ENCODE measurements at places on chromosomes 3 and 15.

- no peak for DNase-seq
These were observed 143.1 kb downstream of the MYLK start for GRCh38 chr3:123741041-123741511.

GRCh38 chr3:157837336-157837735 lies 268.9 kb downstream of the SHOX2 start:
- DNase-seq, result no peak

DNA sequence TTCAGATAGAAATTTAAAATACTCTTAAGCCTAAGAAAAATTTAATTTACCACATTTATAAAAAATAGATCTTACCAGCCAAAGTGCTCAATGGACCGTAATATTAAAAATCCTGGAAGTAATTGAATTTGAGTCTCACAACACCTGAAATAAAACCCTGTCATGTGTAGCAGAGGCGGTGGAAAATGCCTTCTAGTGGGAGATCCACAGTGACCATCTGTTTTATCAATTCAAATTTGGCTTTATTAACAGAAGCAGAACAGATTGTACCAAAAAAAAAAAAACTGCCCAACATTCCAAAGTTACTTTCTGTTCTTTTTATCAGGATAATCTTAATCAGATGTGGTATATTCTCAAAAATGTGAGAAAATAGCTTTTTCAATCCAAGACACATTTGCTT lies 71.7 kb downstream of the DMXL2 start:
- DNase-seq, result no peak

GRCh38 chr3:98581474-98581873 lies 11.9 kb downstream of the CPOX start:
- no peak for DNase-seq

DNA sequence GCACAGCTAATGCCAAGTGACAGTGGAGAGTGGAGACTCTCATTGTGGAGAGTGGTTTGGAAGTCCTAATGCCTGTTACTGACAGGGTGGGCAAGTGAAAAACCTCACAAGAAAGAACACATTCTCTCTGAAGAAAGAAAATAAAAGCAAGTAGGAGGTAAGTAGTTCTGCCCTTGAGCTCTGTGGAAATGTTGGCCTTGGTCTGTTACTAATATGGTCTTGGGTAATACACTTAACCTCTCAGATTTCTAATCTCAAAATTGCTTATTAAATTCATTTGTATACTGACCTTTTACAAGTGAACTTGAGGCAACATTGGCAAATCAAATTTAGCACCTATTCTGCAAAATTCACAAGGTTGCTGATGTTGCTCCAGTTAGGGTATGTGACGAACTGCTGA lies 291.6 kb upstream of the CBLB start:
- no peak for DNase-seq

GRCh38 chr15:97425596-97425995 lies 534.9 kb upstream of the ARRDC4 start:
- DNase-seq, result no peak

GRCh38 chr15:66820481-66821176 lies 118.6 kb downstream of the SMAD6 start:
- no peak for DNase-seq

DNA sequence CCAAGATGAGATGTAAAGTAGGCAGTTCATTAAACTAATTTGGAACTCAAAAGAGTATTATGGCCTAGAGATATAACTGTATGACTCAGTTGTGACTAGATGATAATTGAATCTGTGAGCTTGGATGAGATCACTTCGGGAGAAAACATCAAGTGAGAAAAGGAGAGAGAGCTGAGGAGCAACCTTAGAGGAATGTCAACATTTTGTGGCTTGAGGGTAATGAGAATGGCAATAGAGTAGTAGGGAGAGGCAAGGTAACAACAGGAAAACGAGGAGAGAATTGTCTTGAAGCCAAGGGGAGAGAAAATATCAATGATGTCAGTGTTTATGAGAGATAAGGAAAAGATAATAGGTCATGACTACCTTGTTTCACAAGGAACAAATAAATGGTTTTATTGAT lies 580.2 kb downstream of the NLGN1 start:
- DNase-seq, result no peak

DNA sequence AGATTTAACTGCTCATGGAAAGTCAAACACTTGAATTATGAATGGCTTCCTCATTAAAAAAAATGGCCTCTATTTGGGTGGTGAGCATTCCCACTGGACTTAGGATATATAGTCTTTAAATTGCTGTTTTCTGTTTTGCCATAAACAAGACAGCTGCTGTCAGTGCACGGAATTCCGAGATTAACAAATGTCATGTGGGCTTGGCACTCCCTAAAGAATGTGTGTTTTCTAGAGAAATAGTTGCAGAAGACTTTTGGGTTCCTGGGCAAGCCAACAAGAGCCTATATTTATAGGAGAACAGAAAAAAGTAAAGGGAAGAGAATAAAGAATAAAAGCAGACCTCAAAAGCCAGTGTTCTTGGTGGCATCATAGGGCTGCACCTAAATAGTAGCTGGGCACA lies 13.6 kb upstream of the TFG start:
- no peak for DNase-seq

- DNase-seq, result no peak
These were observed 49.7 kb upstream of the MYZAP start for GRCh38 chr15:57541805-57542504.

DNA sequence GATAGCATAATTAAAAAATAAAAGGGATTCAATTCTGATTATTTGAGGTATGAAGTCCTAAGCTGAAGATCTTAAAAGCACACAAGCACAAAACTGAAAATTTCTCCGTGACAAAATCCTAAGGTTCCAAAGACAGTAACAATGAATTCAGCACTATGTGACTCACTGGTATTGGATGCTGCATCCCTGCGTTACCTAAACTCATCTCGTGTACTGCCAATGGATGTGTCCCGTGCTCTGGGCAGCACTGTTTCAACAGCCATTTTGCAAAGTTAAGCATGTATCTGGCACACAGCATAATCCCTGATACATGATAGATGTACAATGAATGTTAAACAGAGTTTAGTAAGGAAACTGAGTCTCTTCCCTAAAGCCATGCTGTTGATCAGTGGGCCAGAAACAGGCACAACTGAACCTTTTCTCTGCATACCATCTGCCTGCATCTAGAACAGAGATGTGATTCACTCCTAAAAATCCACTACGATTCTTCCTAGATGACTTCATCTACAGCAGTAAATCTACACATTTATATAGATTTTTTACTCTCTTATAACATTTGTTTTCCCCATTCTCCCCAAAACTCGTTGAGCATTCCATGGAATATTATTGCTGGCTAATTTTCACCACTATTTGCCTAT lies 14.3 kb downstream of the SUCLG2 start:
- no peak for DNase-seq

DNA sequence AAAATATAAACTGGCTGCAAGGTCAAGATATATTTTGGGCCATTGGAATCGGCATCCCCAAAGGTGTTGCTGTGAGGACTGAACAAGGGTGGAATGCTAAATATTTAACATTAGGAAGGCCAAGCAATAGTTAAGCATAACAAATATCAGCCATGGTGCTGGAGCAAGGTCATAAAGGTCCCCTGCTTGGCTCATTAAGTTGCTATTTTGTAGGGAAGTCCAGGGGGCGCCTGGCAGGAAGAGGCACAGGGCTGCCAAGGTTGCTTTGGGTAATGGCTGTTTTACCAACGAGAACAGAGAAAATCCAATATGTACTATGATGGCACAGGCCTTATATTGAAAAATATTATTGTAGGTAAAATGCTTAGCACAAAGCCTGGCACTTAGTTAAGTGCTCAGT lies 62.2 kb downstream of the SLC15A2 start:
- DNase-seq, result no peak

- DNase-seq, result no peak
These were observed 70.9 kb downstream of the IGF1R start for GRCh38 chr15:98719137-98719740.

- no peak for DNase-seq
These were observed 71.0 kb downstream of the SOX14 start for GRCh38 chr3:137835096-137835495.

- no peak for DNase-seq
These were observed 774 bp upstream of the CNOT10 start for GRCh38 chr3:32684029-32684799.

DNA sequence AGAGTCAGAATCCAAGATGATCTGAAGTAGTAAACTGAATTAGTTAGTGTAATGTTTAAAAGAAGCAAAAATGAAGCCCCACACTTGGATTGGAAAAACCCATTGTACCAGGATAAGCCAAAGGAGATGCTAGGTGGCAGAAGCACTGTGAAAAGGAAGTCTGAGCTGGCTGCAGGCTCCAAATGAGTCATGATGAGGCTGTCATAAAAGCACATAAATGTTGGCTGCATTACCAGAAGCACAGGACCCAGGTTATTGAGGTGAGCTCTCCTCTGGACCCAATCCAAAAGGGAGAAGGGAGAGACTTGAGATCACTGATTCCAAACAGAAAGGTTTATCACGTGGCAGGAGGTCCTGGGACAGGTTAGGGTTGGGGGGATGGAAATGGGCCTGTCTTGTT lies 3.2 kb upstream of the ACAN start:
- no peak for DNase-seq

DNA sequence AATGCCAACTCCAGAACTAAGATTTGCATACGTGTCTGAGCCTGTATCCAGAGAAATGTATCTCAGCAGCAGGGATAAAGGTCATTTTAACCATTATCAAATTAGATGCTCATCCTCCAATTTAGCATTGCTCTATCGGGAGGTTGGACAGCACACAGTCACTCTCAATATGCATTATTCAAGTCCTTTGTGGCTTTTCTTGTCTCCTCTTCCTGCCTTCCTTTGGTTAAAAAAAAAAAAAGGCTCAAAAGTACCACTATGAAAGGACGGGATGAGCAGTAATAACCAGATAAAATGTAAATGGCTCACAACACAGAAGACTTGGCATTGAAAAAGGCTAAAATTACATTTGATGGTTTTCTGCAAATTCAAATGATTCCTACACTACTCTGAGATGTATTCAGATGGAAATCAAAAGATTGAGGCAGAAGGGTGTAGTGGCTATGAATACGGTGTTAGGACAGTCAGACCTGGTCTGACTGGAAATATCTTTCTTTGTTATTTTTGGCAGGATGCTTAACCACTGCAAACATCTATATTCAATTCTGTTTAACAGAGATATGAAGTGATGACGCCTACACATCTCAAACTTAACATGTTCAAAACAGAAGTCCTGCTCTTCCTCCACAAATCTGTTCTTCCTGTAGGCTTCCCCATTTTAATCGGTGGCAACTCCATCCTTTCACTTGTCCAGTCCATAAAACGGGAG lies 109.6 kb downstream of the ADAMTS9 start:
- DNase-seq, result no peak

DNA sequence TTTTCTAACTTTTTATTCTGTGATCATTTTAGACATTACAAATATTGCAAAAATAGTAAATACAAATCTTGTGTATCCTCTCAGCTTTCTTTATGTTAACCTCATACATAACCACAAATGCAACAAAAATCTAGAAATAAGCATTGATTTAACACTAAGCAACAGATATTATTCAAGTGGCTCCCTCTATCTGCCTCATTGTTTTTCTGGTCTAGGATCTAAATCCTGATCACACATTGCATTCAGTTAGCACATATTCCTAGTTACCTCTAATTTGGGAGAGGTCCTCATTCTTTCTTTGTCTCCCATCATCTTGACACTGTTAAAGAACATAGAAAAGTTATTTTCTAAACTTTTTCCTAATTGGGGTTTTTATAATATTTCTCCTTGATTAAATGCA lies 1126.0 kb downstream of the ROBO2 start:
- DNase-seq, result no peak

- no peak for DNase-seq
These were observed 19.2 kb upstream of the MYZAP start for GRCh38 chr15:57572468-57572867.

DNA sequence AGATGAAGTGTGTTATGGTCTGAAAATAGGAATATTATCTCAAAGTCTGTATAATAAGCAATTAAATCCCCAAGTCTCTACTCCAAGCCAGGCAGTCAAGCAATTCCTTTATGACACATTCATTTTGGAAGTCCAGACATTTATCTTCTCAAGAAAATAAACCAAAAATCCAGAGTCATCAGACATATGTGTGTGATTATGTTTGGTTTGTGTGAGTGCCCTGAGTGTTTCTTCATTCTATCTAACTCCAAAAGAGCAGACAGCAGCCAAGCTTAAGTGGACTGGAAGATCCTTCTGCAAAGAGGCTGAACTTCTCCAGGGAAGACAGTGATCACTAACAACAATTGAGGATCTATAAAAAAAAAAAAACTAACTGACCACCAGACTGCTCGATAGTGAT lies 239.8 kb downstream of the STAG1 start:
- DNase-seq, result no peak

- no peak for DNase-seq
These were observed 7.1 kb upstream of the LMOD3 start for GRCh38 chr3:69129531-69129930.
